ENCODE measurements at places on chromosomes 1 and 21. TPM values are rescaled to one million over a fixed set of nuclear protein-coding genes. Genes with fewer than 3 reads are reported as not detected.

DNA sequence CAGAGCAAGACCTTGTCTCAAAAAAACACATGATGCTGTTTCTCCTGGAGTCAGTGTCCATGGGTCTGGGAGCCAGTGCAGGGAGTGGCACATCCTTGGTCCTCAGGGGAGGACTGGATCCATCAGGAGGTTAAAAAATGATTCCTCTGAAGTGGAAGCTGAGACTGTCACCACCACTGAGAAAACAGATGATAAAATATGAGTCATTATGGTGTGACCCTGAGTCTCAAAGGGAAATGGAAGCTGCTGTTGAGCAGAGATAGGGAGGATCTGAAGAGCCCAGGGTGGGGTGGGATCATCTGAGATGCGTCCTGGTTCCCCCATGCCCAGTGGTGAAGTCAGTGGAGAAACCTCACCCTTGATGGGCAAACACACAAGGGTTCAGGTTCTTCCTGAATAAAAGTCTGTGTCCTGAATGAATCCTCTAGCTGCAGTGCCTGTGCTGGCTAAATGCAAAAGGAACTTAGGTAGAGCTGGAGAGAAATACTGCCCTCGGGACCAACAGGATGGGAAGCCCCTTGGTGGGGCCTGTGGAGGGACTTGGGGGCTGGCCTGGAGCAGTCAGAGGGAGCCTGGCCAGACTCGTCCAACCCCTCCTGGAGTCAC lies 61.6 kb upstream of the TENT5B start:
- no peaks in the 10 kb centered on the region for H3K4me1 ChIP-seq
- no peaks in the 10 kb centered on the region for H3K36me3 ChIP-seq
- no peak overlapping the region for H3K27ac ChIP-seq

DNA sequence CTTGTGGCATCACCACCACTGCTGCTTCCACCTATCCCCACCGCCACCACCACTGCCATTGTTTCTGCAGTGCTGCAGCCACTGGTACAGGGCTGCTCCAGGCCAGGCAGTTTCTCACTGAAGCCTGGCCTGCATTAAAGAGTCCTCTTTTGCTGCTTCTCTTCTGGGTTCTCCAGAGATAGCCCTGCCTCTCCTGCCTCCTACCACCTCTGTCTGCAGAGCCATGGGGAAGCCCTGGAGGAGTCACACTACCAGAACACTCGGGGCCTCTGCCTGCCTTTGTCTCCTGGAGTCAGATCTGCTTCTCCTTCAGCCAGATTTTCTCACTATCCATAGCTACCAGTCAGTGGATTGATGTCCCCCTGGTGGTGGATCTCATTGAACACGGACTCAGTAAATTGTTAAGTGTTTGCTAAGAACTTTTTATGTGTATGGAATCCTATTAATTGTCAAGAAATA lies 37.7 kb upstream of the DDAH1 start:
- H3K4me1 ChIP-seq = no peaks in the 10 kb centered on the region
- no peaks in the 10 kb centered on the region for H3K27me3 ChIP-seq
- DNase-seq = peak; percentile 27
- no peak overlapping the region for H3K4me3 ChIP-seq

The LIN28A gene
- total RNA-seq = not detected

GRCh38 chr21:25970254-25970930 lies 200.2 kb downstream of the APP start:
- no peak for DNase-seq
- H3K27me3 ChIP-seq = no peaks in the 10 kb centered on the region

- no peaks in the 10 kb centered on the region for H3K36me3 ChIP-seq
- H3K27me3 ChIP-seq = no peaks in the 10 kb centered on the region
- DNase-seq = no peak
Observed at GRCh38 chr1:164670786-164671185, 111.8 kb downstream of the PBX1 start.

- no peaks in the 10 kb centered on the region for H3K27me3 ChIP-seq
- H3K4me1 ChIP-seq = no peaks in the 10 kb centered on the region
- H3K27ac ChIP-seq = no peak overlapping the region
- no peak overlapping the region for H3K4me3 ChIP-seq
- DNase-seq = no peak
Observed at GRCh38 chr1:217981430-217981829, 303.7 kb upstream of the RRP15 start.

GRCh38 chr1:216958569-216958968 lies 235.3 kb upstream of the ESRRG start:
- no peak overlapping the region for H3K4me3 ChIP-seq
- DNase-seq = no peak
- H3K36me3 ChIP-seq = no peaks in the 10 kb centered on the region

- no peaks in the 10 kb centered on the region for H3K4me1 ChIP-seq
- no peak overlapping the region for H3K4me3 ChIP-seq
- H3K27me3 ChIP-seq = no peaks in the 10 kb centered on the region
- H3K27ac ChIP-seq = peak overlapping the region; percentile 90
- H3K36me3 ChIP-seq = no peaks in the 10 kb centered on the region
- DNase-seq = peak; percentile 61
Observed at GRCh38 chr21:41164981-41165655, 2.8 kb upstream of the BACE2 start.

DNA sequence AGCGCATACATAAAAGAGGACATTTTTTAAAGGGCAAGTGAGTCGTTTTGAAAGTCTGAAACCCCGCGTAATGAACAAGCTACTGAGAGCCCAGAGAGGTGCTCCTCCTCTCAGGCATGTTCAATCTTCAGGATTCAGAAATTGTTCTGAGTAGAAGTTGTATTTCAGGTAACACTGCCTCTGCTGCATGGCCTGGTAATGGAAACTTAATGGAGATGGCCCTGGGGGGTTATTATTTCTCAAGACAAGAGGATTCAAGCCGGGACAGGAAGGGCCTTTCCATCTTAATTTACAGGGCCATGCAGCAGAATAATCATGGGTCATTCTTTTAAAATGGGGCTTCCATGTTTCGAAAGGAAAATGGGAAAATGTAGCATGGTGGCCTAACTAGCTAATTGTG lies 42.1 kb upstream of the MARK1 start:
- no peak overlapping the region for H3K4me3 ChIP-seq
- DNase-seq = no peak
- no peaks in the 10 kb centered on the region for H3K4me1 ChIP-seq
- no peaks in the 10 kb centered on the region for H3K36me3 ChIP-seq
- H3K27me3 ChIP-seq = no peaks in the 10 kb centered on the region

The ELAVL4 gene
- total RNA-seq = not detected

The YOD1 gene
- 3.3 TPM for total RNA-seq

The LCE2C gene
- not detected for total RNA-seq

DNA sequence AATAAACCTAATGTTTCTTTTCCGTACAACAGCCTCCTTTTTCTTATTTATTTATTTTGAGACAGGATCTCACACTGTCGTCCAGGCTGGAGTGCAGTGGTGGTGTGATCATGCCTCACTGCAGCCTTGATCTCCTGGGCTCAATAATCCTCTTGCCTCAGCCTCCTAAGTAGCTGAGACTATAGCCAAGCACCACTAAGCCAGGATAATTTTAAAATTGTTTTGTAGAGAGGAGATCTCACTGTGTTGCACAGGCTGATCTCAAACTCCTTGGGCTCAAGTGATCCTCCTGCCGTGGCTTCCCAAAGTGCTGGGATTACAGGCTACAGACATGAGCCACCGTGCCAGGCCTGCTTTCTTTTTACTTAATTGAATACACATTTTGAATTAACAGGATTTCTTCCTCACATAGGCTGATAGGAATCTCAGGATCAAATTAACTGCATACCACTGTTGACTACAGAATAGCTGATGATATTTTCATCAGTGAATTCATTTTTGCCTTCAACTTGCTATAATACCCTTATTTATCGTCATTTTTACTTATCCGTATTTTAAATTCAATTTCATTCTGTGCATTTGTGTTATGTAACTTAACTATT lies 2010.5 kb downstream of the NCAM2 start:
- H3K36me3 ChIP-seq = no peaks in the 10 kb centered on the region
- DNase-seq = no peak
- no peaks in the 10 kb centered on the region for H3K27me3 ChIP-seq
- no peaks in the 10 kb centered on the region for H3K4me1 ChIP-seq
- H3K27ac ChIP-seq = no peak overlapping the region
- H3K4me3 ChIP-seq = no peak overlapping the region

DNA sequence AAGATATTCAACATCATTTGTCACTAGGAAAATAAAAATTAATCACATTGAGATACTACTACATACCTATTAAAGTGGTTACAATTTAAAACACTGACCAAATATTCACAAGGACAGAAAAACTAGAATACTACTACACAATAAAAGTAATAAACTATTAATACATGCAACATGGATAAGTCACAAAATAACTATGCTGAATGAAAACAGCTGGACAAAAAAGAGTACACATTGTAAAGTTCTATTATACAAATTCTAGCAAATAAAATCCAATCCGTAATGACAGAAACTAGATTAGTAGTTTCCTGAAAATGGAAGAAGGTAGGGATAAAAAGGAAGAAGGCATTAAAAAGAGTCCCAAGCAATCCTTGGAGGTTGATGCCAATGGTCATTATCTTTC lies 348.7 kb upstream of the PTBP2 start:
- H3K27ac ChIP-seq = no peak overlapping the region
- H3K27me3 ChIP-seq = no peaks in the 10 kb centered on the region
- no peak overlapping the region for H3K4me3 ChIP-seq

The C1orf21 gene
- 22.5 TPM for total RNA-seq

The BRINP2 gene
- 0.18 TPM for total RNA-seq

- no peaks in the 10 kb centered on the region for H3K27me3 ChIP-seq
- H3K4me1 ChIP-seq = no peaks in the 10 kb centered on the region
- DNase-seq = peak; percentile 96
- H3K4me3 ChIP-seq = peak within 1 kb of the TSS; percentile 89
- H3K27ac ChIP-seq = peak within 1 kb of the TSS; percentile 76
- H3K36me3 ChIP-seq = no peaks in the 10 kb centered on the region
Observed at GRCh38 chr1:235128456-235129328, at the start of gene TOMM20. TSS of gene TOMM20 (minus strand) at chr1:235128837. CDS start at chr1:235128715, 122 bp downstream.

DNA sequence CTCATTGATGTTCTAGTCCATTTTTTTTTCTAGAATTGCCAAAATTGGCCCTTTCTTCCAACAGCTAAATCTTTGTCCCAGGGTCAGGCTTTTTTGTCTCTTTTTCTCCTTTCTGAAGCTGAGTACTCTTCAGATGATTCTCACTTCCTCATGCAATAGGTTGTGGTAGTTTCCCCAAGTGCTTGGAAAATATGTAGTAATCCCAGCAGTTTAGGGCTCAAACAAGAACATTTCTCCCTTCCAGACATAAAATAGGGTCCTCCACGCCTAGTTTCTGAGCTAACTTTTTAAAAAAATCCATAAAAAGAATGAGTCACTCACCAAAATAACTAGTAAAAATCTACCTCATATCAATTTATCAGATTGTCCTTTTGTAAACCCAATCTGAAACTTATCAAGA lies 10.0 kb upstream of the MCOLN3 start:
- no peaks in the 10 kb centered on the region for H3K27me3 ChIP-seq
- no peak for DNase-seq
- no peaks in the 10 kb centered on the region for H3K36me3 ChIP-seq
- no peaks in the 10 kb centered on the region for H3K4me1 ChIP-seq
- no peak overlapping the region for H3K4me3 ChIP-seq

- no peak overlapping the region for H3K27ac ChIP-seq
- H3K36me3 ChIP-seq = no peaks in the 10 kb centered on the region
Observed at GRCh38 chr21:45699966-45700365, 56.4 kb downstream of the PCBP3 start.

DNA sequence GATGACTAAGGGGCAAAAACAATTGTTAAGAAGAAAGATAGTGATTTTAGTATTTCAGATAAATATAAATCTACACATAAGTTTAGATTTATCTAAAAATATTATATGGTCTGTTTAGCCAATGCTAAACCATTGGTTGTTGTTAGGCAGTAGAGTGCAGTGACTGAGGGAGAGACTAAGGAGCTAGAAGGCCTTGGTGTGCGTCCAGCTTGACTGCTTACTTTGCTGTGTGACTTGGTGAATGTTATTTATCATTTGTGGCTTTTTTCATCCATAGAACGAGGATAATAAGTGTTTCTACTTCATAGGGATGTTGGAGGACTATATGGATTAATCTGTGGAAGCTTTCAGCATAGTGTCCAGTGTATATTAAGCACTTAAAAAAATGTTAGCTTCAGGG lies 264.7 kb upstream of the C1orf105 start:
- DNase-seq = no peak
- no peaks in the 10 kb centered on the region for H3K4me1 ChIP-seq
- H3K36me3 ChIP-seq = no peaks in the 10 kb centered on the region

DNA sequence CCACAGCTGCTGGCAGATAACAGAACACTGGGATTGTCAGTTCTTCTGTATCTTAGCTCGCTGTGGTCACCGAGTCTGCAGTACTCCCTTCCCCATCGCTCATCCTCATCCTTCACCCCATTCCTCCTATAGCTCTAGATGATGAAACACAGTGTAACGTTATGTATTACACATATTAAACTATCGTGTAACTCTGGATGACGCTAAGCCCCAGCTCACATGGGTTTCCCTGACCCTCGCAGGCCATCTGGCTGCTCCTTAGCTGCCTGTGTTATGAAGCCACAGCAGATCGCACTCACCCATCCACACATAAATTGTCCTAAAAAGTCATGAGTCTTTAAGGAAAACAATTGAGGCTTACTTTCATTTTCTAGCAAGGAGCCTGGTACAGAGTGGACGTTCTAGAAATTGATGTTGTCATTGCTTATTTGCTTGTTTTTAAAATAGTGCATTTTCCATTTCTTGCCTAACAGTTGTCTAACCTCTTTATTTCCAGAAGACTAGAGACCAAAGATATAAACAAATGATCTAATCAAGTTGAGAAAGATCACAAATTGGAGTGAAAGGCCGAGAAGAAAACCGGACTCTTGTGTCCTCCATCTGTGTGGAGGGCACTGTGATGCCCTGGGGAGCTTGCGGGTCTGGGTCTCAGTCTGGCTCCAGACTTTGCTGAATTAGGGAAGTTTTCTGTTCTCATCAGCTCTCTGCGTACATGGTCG lies 24.3 kb upstream of the PCP4 start:
- H3K4me3 ChIP-seq = no peak overlapping the region
- H3K27ac ChIP-seq = no peak overlapping the region
- no peaks in the 10 kb centered on the region for H3K4me1 ChIP-seq

DNA sequence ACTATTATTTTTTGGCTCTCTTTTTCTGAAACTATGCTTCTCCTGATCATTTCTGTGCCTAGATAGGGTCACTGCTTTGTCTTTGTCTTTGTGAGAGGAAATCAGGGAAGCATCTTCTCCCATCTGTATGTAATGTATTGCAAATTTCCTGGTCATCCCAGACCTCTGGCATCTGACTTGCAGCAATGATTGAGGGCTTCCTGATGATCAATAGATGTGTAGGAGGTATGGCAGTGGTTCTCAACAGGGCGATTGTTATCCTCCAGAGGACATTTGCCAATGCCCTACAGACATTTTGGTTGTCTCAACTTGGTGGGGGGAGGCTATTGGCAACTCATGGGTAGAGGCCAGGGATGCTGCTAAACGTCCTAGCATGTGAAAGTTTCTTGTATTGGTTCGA lies 64.7 kb downstream of the RGL1 start:
- no peaks in the 10 kb centered on the region for H3K4me1 ChIP-seq
- no peak for DNase-seq
- H3K27me3 ChIP-seq = no peaks in the 10 kb centered on the region
- H3K27ac ChIP-seq = peak overlapping the region; percentile 87
- H3K36me3 ChIP-seq = no peaks in the 10 kb centered on the region
- no peak overlapping the region for H3K4me3 ChIP-seq

Data from uterus (tissue), 4 donors.